Mesenteric fat pad (tissue), 1 donor: ENCODE measurements at places on chromosomes 7 and 10. TPM values are rescaled to one million over a fixed set of nuclear protein-coding genes. Genes with fewer than 3 reads are reported as not detected.

Gene CPEB3
- 4.2 TPM for total RNA-seq

DNA sequence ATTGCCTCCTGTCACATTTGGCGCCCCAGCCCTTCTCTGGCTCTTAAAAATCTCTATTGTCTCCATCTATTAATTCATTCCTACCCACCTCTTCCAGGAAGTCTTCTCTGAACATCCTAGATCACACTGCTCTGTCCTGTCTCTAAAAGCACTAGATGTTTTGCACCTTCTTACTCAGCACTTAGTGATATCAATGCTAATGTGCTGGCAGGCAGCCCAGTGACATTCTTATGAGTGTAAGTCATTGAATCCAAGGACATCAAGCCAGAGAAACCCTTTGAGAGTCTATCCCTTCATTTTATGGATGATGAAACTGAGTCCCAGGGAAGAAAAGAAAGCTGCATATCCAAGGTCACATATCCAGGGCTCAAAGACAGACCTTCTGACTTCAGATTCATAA, 48.3 kb upstream of the PAX2 start:
- no peak for DNase-seq

GRCh38 chr10:21634599-21635365, 100.8 kb downstream of the MLLT10 start:
- no peak for DNase-seq

- DNase-seq = no peak
Observed at GRCh38 chr10:68315582-68315981, 16.3 kb upstream of the HNRNPH3 start.

Gene BHLHA15
- total RNA-seq = 0.67 TPM

DNA sequence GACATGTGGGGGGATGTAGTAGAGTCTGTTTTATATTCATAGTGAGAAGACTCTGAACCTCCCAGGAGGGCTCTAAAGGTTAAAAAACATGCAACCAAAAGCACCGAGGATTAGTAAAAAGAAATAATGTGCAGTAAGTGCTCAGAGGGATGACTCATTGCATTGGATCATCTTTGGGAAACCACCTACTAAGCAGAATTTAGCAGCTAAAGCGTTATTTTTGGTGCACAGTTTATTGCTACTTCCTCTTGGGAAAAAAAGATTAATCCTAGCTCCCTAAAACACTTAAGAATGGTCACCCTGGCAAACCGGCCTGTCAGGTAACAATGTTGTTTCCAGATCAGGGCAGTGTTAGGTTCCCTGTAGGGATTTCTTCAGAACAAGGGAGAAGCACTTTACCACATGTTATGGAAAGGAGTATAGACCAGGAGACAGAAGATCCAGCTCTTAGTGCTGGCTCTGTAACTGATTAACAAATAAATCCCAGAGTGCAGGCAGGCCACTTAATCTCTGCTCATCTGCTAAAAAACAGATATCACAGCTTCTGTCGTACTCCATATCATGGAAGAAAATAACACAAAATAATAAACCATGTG, 44.8 kb upstream of the FAM133B start:
- no peak for DNase-seq

GRCh38 chr7:135328053-135328452, 94.4 kb downstream of the STRA8 start:
- no peak for DNase-seq

- DNase-seq = no peak
Observed at GRCh38 chr10:76178532-76179292, 747.3 kb downstream of the LRMDA start.

DNA sequence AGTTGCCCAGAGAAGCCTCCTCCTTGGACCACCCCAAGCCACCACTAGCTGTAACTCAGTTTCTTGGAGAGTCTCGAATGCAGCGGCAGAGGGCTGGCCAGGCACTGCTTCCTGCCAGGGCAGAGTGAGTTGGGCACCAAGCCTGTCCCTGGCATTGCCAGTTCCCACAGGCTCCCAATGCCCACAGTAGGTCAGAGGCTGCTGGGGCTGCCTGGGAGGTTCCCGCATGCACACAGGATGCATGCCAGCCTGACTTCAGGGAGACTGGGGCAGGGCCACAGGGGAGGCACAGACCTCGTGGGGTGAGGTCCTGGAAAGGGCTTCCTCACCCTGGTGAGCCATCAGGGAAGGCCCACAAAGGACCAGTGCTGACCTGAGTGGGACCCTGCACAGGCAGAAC, 152.8 kb downstream of the ZNF248 start:
- no peak for DNase-seq

GRCh38 chr10:20202337-20202736, 386.1 kb downstream of the PLXDC2 start:
- no peak for DNase-seq

Gene SAMD9L
- total RNA-seq = 12.4 TPM

- no peak for DNase-seq
Observed at GRCh38 chr10:9379183-9379582, 1324.7 kb downstream of the GATA3 start.

- DNase-seq = no peak
Observed at GRCh38 chr7:27771111-27771510, 31.1 kb downstream of the TAX1BP1 start.

Gene NUDT13
- 1.7 TPM for total RNA-seq

Gene CDC14C
- total RNA-seq = not detected

Gene SDK1
- 7.5 TPM for total RNA-seq

Gene ASZ1
- not detected for total RNA-seq

- DNase-seq = no peak
Observed at GRCh38 chr7:151400626-151401315, 9.1 kb downstream of the WDR86 start.

- no peak for DNase-seq
Observed at GRCh38 chr10:29828440-29828894, 193.7 kb upstream of the SVIL start.

DNA sequence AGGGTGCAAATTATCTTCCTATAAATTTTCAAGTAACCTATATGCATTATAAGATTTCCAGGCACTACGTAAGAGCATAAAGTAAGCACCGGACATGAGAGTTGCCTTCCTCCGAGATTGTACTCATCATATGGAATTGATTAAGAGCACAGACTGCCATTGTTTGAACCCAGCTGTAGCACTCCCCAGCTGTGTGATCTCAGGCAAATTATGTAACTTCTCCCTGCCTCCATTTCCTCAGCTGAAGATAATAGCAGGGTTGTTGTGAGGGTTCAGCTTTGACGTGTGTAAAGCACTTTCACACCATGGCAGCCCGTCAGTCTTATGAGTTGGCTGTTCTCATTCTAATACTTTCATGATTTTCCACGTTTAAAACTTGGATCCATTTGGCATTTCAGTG, 122.6 kb downstream of the ITIH5 start:
- no peak for DNase-seq

GRCh38 chr10:100788002-100788903, 42.9 kb downstream of the PAX2 start:
- peak; percentile 60 for DNase-seq

DNA sequence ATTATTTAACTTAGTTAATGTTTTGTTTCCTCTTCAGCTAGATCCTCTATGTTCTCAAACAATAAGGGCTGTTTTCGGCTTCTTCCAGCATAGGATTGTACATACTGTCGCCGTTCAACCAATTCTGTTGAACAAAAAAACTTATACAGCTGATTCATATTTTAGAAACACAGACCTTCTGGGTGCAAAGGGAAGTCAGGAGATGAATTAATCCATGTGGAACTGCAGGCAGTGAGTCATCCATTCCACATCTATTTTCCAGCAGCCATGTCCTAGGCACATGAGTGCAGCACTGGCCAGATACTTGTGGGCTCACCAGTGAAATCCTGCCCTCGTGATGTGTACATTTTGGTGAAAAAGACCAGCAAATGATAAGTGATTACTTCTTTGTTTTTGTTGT, 163.2 kb downstream of the JAZF1 start:
- DNase-seq = no peak

GRCh38 chr7:100607111-100607510, 4.9 kb downstream of the PCOLCE start:
- no peak for DNase-seq

- DNase-seq = no peak
Observed at GRCh38 chr7:3657206-3657605, 356.2 kb downstream of the SDK1 start.

Gene ACTR3C
- 2.6 TPM for total RNA-seq

GRCh38 chr7:80681272-80681885, 42.9 kb downstream of the CD36 start:
- DNase-seq = no peak

- no peak for DNase-seq
Observed at GRCh38 chr7:155693826-155694225, 49.4 kb downstream of the RBM33 start.

Gene ZNF425
- 0.64 TPM for total RNA-seq

Gene SPDYE1
- not detected for total RNA-seq

DNA sequence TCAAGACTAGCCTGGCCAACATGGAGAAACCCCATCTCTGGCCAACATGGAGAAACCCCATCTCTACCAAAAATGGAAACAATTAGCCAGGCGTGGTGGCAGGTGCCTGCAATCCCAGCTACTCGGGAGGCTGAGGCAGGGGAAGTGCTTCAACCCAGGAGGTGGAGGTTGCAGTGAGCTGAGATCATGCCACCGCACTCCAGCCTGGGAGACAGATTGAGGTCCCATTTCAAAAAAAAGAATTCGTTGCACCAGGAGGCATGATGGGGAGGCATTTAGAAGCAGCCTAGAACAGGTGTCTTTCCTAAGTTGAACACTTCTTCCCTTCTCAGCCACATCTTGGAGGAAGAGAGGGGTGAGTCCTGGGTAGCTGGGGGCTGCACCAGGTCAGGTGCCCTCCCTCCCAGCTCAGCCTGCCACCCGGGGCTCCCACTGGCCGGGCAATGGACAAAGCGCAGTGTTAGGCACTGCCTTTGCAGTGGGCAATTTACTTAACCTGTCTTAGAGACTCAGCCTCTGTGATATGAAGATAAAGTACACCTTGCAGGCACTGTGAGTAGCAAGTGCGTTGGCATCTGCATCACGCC, 726.8 kb downstream of the PARD3 start:
- no peak for DNase-seq

DNA sequence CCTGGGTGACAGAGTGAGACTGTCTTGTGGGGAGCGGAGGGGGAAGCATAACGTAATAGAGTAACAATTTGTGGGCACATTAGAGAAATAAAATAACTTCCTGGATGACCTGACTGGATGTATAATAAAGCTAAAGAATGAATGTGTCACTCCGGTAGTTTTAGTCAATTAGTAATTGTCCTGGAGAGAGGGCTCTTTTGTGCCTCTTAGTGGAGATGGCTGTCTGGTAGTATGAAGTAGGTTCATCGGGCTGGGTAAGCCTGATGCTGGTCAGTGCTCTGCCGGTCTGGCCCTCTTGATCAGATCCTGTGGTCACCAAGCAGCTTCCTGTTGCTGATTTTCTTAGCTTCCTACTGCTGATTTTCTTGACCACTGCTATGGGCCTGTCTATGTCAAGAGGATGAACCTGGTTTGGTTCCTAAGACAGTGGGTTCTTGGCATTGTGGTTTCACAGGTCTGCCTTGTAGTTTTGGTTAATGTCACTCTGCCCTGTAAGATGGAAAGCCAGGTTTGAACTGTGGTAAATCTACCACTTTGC, 34.1 kb downstream of the ZRANB1 start:
- DNase-seq = no peak

Gene ERVW-1
- total RNA-seq = not detected

DNA sequence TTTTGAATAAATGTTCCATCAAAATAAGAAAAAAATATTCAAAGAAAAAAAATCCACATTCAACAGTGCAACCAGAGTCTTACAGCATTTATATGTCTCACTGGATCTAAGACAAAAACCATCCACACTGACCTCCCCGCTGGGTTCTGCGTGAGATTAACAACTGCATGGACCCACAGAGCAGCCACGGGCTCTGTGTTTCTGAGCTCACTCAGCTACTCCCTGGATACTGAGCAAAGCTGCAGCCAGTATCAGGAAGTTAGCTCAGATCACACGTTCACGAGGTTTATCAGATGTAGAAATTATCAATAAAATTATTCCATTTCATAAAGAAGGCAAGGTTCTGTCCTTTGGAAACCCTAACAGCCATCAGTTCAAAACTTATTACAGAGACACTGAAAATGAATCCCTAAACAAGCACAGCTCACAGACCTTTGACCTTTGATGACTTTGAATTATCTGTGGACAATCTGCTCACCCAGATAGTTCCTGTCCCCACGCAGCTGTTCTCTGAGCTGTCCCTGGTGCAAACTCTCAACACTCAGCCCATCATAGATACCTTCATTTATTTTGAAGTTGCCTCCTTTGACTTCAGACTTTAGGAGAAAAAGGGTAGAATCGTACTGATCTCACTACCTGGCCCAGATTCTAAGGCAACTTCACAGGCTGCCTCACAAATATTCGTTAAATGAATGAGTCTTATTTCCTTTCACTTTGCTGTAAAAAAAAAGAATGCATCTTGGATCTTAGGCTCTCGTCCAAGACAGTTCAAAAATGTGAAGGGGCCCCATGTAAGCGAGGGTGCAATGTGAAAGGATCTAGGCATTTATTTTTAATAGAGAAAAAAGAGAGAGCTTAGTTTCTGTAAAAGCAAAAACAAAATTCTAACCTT, 67.7 kb upstream of the SVIL start:
- DNase-seq = no peak

Gene HOXA6
- total RNA-seq = 3.1 TPM

Gene GNAT3
- total RNA-seq = not detected

Gene WIPF3
- 1.4 TPM for total RNA-seq

Gene LRRN3
- total RNA-seq = 2.0 TPM

Gene LEP
- 784 TPM for total RNA-seq

Gene TRUB1
- 5.2 TPM for total RNA-seq

DNA sequence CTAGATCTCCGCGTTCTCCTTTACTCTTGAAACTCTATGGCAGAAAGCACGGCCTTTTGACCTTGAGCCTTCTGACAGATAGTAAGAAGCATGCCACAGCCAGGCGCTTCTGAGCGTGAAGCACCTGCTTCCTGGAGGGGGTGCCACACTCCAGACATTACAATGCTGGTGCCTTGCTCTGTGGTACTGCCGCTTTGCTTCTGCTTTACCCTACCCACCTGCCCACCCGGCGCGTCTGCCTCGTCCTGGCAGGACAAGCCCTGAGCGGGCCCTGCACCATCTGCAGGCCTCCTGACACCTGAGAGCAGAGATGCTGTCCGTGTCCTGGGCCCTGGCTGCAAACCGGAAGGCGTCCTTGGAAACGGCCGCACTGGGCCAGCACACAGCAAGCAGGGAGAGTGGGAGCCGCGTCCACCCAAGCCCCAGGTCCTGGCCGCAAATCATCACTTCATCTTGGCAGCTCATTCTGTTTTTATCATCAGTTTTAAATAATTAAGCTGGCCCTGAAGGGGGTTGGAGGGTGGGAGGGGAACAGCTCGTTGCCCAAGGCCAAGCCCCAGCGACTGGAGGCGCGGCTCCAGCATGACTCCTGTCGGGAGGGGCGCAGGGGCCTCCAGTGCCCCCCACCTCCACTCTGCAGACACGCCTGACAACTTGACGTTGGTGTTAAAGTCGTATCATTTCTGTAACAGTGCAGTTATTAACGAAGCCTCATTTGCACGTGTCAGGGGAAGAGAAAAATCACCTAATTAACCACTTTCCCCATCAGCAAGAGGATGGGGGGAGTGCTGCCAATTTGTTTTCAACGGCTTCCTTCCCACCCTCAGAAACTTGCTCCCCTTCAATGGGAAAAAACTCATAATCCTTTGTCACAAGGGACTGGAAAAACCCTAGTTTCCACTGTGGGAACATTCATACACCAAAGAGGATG, 132.2 kb downstream of the MAD1L1 start:
- no peak for DNase-seq

GRCh38 chr7:139639563-139639962, 116.1 kb downstream of the CLEC2L start:
- DNase-seq = no peak

- no peak for DNase-seq
Observed at GRCh38 chr7:80775897-80776296, 137.5 kb downstream of the CD36 start.

- DNase-seq = no peak
Observed at GRCh38 chr10:74913377-74913979, 87.1 kb downstream of the KAT6B start.

- no peak for DNase-seq
Observed at GRCh38 chr10:35614312-35614711, 9.2 kb downstream of the GJD4 start.
